ENCODE measurements at places on chromosomes 7 and 10. TPM values are rescaled to one million over a fixed set of nuclear protein-coding genes. Genes with fewer than 3 reads are reported as not detected.

The FANK1 gene
- 1.5 TPM for total RNA-seq

The CCDC172 gene
- not detected for total RNA-seq

The OGDHL gene
- total RNA-seq = 0.25 TPM

The PDK4 gene
- total RNA-seq = 128 TPM

The PILRA gene
- total RNA-seq = not detected

The FGL2 gene
- 0.54 TPM for total RNA-seq

The GDF2 gene
- not detected for total RNA-seq

The SCART1 gene
- 2.2 TPM for total RNA-seq

The ASB10 gene
- total RNA-seq = not detected

The WIPF3 gene
- total RNA-seq = not detected

The PLXDC2 gene
- 7.5 TPM for total RNA-seq
